Stimulated activated CD8-positive, alpha-beta memory T cell treated with anti-CD3 and anti-CD28 coated beads, Interleukin-12 subunit alpha, Interleukin-12 subunit beta, amount 100 ng/mL, for 4 hours (primary cell): ENCODE measurements at places on chromosomes 11 and 22.

GRCh38 chr11:117520201-117520600 lies 192.5 kb downstream of the CEP164 start:
- no peak for DNase-seq

GRCh38 chr11:18522388-18522787 lies 4.4 kb downstream of the TSG101 start:
- no peak for DNase-seq

GRCh38 chr11:117805045-117805444 lies 8.0 kb upstream of the DSCAML1 start:
- DNase-seq: no peak

DNA sequence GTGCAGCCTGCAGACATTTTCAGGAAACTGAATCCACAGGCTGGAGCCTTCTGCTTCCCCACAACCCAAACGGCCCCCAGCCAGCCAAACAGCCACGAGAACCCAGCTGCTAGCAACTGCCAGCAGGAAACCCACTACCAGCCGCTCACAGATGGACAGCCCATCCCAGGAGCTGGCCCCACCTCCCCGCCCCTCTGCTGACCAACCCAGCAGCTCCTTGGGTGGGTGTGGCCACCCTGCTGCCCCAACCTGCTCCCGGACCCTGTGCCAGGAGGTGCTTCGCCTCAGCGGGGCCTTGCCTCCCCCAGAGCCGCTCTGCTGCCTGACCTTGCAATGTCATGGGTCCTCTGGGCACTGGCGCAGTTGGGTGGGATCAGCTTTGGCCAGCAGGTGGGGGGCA lies 8.2 kb upstream of the CCDC188 start:
- DNase-seq: no peak

DNA sequence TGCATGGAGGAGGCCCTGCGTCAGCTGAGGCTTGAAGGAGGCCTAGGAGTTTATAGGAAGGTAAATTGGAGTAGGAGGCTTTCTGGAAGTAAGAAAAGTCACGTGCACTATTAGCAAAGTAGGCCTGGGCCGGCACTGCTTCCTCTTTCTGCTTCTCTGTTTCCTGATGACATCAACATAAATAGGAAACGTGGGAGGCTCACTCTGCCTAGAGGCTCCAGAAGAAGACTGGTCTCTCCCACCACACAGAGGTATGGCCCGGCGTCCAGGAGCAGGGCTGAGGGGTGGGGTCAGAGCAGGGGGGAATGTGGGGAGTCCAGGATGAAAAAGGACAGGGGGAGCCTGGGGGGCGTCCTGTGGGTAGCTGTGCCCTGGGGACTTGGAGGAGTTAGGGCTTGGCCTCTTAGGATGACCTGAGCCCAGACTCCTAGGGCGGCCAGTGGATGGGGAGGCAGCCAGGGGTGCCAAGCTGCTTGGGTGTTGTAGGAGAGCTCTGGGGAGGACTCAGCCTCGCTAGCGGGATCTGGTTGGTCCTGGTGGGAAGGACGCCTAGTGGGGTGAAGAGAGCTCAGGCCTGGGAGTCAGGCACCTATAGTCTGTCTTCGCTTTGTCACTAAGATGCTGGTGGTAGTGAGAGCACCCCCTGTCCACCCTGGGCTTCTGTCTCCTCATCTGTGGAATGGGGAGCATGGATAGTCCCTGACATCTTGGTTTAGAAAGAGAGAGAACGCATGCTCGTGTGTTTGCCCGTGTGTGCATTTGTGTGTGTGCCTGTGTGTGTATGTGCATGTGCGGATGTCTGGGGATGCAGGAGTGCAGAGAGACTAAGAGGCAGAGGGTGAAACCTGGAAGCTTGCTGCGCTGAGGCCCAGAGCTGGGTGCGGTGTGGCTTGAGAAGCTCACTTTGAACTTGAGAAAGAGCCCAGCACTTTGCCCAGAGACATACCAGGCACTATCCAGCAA lies at the start of gene CSF2RB:
Gene CSF2RB, plus strand, starts transcription at position 202 of the 963 bp plus-strand sequence. CDS start 8,580 bp downstream, outside the sequence.
- no peak for DNase-seq

- no peak for DNase-seq
Observed at GRCh38 chr22:36568846-36569245, 39.9 kb upstream of the EIF3D start.
